ENCODE measurements at places on chromosomes 11 and 22. TPM values are rescaled to one million over a fixed set of nuclear protein-coding genes. Genes with fewer than 3 reads are reported as not detected.

Gene FAM180B
- 0.17 TPM for total RNA-seq

Gene RAB3IL1
- total RNA-seq, result 2.1 TPM

Gene C22orf42
- not detected for total RNA-seq

Gene DAGLA
- total RNA-seq, result 5.1 TPM

Gene GTSE1
- total RNA-seq, result not detected

Gene MGAT3
- 1.9 TPM for total RNA-seq

Gene SCGB1D2
- total RNA-seq, result 0.50 TPM

- no peak overlapping the region for H3K4me3 ChIP-seq
- no peak overlapping the region for H3K27ac ChIP-seq
- H3K4me1 ChIP-seq, result no peaks in the 10 kb centered on the region
Observed at GRCh38 chr11:100832829-100833228, 145.7 kb downstream of the ARHGAP42 start.

GRCh38 chr11:134044514-134045284 lies 24.2 kb upstream of the JAM3 start:
- H3K36me3 ChIP-seq, result no peaks in the 10 kb centered on the region

DNA sequence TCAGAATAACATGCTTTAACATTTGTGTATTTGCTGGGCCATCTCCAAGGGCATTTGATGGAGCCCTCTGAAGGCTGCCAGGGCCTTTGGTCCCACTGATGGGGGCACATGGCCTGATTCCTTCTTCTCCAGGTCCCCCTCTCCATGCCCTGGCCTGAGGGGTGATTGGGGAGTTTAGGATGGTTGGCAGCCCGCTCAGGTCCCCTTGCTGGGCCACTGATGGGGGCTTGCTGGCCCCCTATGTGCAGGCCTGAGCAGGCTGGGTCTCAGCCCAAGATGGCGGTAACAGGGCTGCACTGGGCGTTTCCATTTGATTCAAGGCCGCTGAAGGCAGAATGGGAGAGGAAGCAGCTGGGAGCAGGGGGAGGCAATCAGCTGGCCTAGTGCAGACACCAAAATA lies 113.7 kb upstream of the NECTIN1 start:
- H3K4me1 ChIP-seq, result no peaks in the 10 kb centered on the region

DNA sequence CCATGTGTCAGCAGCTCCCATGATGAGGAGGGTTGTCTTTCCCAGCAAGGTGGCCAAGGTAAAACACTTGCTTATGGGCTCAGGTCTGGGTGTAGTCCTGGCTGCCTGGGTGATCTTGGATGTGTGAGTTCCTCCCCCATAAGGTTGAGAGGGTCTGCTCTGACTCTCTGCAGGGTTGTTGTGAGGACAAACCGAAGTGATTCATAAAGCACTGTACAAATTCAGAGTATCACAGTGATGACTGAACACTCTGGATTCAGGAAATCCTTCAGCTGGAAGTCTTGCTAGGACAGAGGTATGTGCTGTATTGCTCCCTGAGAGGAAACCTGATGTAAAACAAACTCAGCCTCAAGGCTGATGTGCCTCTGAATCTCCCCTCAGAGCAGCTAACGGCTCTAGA lies 220.9 kb upstream of the PITPNB start:
- no peak overlapping the region for H3K4me3 ChIP-seq
- no peak overlapping the region for H3K27ac ChIP-seq
- H3K27me3 ChIP-seq, result no peaks in the 10 kb centered on the region
- H3K36me3 ChIP-seq, result no peaks in the 10 kb centered on the region
- DNase-seq, result no peak

DNA sequence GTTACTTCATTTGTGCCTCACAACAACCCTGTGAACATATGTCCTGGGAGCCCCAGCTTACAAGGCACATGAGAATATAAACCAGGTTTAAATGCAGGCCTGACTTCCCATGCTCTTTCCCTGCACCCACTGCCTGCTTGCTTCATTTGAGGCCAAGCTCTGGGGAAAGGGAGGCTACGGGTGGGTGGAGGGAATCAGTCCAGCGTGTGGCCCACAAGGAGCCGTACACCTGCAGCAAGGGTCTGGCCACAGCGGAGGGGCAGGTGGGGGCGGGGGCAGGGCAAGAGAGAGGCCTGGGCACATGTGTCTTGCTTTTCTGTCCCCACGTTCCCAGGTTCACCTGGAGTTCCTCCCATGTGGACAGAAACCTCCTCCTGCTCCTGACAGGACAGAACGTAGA lies 26.2 kb downstream of the FAM83F start:
- no peaks in the 10 kb centered on the region for H3K27me3 ChIP-seq
- no peaks in the 10 kb centered on the region for H3K4me1 ChIP-seq
- H3K27ac ChIP-seq, result no peak overlapping the region
- H3K36me3 ChIP-seq, result peaks cover 25% of the 10 kb centered on the region
- no peak for DNase-seq

- H3K4me1 ChIP-seq, result peaks cover 8% of the 10 kb centered on the region
- H3K36me3 ChIP-seq, result no peaks in the 10 kb centered on the region
- DNase-seq, result no peak
- H3K27me3 ChIP-seq, result no peaks in the 10 kb centered on the region
- no peak overlapping the region for H3K27ac ChIP-seq
- H3K4me3 ChIP-seq, result no peak overlapping the region
Observed at GRCh38 chr11:118267486-118267885, 3.4 kb upstream of the MPZL2 start.

GRCh38 chr11:86488553-86488952 lies 113.9 kb downstream of the CCDC81 start:
- no peaks in the 10 kb centered on the region for H3K36me3 ChIP-seq
- H3K27ac ChIP-seq, result no peak overlapping the region
- no peaks in the 10 kb centered on the region for H3K27me3 ChIP-seq
- H3K4me1 ChIP-seq, result no peaks in the 10 kb centered on the region

DNA sequence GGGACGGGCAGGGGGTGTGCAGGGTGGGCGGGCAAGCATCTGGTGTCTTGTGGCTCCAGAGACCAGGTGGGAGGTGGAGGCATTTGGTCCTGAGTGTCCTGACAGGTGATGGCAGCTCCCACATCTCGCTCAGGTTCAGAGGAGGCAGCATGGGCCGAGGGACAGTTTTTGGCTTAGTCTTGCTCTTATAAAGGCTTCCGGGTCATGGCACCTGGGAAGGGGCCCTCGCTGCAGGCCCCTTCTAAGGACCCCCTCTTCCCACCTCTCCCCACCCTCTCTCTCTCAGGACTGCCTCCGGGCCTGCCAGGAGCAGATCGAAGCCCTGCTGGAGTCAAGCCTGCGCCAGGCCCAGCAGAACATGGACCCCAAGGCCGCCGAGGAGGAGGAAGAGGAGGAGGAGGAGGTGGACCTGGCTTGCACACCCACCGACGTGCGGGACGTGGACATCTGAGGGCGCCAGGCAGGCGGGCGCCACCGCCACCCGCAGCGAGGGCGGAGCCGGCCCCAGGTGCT lies 9.9 kb downstream of the CCND1 start:
- H3K4me3 ChIP-seq, result no peak overlapping the region
- no peaks in the 10 kb centered on the region for H3K27me3 ChIP-seq
- DNase-seq, result no peak
- H3K36me3 ChIP-seq, result no peaks in the 10 kb centered on the region
- no peak overlapping the region for H3K27ac ChIP-seq

DNA sequence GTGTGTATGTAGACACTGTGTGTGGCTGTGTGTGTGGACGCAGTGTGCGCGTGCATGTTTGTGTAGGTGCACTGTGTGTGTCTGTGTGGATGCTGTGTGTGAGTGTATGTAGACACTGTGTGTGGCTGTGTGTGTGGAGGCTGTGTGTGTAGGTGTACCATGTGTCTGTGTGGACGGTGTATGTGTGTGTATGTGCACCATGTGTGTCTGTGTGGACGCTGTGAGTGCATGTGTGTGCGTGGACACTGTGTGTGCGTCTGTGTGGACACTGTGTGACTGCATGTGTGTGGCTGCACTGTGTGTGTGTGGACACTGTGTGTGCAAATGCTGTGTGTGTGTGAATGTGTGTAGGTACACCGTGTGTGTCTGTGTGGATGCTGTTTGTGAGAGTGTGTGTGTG lies 10.3 kb downstream of the TRPM5 start:
- no peaks in the 10 kb centered on the region for H3K27me3 ChIP-seq
- H3K4me3 ChIP-seq, result no peak overlapping the region
- no peaks in the 10 kb centered on the region for H3K36me3 ChIP-seq
- no peak for DNase-seq

DNA sequence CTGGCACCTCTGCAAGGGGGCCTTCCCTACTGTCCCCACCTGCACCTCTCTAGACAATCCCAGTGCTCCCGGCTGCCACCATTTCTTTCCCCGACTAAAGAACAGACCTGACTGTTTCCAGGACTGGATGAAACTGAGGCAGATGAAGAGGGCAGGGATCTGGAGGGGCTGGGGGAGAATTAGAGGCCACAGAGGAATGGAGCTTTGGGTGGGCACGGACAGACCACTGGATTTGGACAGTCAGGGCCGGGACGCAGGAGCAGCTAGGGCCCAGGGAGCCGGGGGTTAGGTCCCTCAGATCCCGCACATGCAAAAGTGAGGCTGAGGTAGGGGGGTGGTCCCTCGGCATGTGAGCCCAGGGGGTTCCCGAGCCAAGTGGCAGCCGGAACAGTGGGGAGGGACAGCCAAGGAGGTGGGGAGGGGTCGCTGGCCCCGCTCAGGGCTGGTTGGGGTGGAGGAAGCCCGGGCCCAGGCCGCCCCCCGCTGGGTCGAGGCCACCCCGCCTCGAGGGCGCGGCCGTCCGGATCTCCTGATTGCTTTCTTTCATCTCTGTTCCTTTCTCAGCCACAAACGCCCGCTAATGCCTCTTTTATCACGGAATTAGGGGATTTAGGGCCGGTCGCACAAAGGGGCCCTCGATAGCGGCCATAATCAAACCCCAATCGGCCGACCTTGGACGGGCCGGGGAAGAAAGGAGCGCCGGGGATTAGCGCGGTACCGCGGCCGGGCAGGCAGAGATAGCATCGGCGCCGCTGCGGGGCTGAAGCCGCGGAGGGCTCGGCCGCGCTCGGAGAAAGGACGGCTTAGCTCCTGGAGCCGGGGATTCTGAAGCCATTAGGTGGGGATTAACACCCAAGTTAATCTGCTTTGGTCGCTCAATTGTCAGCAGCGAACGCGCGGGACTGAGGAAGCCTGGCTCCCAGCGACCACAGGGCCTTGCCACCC lies 9.3 kb downstream of the SLC25A1 start:
- DNase-seq, result peak; percentile 26
- H3K4me3 ChIP-seq, result no peak overlapping the region
- H3K36me3 ChIP-seq, result no peaks in the 10 kb centered on the region
- H3K27ac ChIP-seq, result no peak overlapping the region

DNA sequence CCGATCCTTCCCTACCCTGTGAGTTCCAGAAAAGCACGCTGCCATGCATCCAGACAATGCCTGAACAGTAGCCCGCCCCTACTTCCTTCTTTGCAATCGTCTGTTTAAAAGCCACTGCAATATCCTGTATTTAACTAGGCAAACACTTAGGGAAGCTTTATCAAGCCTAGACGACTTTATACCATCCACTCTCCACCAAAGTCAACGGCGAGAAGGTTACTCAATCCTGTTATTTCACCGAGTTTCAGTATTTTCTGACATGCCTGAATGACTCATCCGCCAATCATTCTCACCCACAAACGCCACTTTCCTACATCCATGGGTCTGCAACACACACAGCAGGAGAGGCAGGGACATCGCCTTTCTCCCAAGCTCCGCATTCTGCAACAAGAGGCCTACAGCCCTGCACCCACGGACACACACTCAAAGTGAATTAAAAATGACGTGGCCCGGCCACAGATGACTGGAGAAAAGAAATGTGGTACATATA lies 9.3 kb downstream of the CELSR1 start:
- no peak for DNase-seq
- H3K36me3 ChIP-seq, result no peaks in the 10 kb centered on the region
- H3K27ac ChIP-seq, result no peak overlapping the region
- H3K4me3 ChIP-seq, result no peak overlapping the region
- H3K27me3 ChIP-seq, result no peaks in the 10 kb centered on the region
- no peaks in the 10 kb centered on the region for H3K4me1 ChIP-seq

DNA sequence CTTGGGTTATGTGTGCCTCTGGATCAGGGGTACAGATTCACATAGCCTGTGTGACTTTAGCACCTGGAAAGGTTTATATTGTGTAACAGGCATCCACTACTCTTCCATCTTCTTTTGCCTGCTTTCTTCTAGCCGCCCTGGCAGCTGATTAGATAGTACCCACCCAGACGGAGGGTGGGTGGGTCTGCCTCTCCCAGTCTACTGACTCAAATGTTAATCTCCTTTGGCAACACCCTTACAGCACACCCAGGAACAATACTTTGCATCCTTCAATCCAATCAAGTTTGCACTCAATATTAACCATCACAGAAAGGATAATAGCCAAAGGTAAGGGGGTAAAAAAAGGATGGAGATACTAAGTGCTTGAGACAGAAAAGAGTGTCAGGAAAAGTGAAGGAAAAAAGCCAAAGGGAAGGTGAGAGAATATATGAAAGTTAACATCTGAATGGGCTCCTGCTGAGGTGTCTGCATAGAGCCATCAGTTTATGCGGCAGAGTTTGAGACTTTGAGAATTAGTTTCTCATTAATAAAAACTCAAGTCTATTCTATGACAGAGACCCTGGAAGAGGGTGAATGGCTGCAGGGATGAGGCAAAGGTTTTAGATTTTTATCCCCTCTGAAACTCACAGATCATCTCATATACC lies 2.6 kb upstream of the OR51B6 start:
- no peaks in the 10 kb centered on the region for H3K36me3 ChIP-seq
- no peaks in the 10 kb centered on the region for H3K4me1 ChIP-seq
- no peak for DNase-seq
- H3K27ac ChIP-seq, result no peak overlapping the region
- no peaks in the 10 kb centered on the region for H3K27me3 ChIP-seq
- H3K4me3 ChIP-seq, result no peak overlapping the region

GRCh38 chr11:104279587-104279986 lies 115.6 kb upstream of the PDGFD start:
- H3K27me3 ChIP-seq, result no peaks in the 10 kb centered on the region
- no peaks in the 10 kb centered on the region for H3K4me1 ChIP-seq
- no peak for DNase-seq
- no peak overlapping the region for H3K27ac ChIP-seq
- H3K36me3 ChIP-seq, result no peaks in the 10 kb centered on the region

GRCh38 chr11:33515347-33515746 lies 185.3 kb downstream of the C11orf91 start:
- H3K27me3 ChIP-seq, result no peaks in the 10 kb centered on the region
- H3K4me1 ChIP-seq, result no peaks in the 10 kb centered on the region
- no peak overlapping the region for H3K27ac ChIP-seq
- no peaks in the 10 kb centered on the region for H3K36me3 ChIP-seq

- H3K36me3 ChIP-seq, result no peaks in the 10 kb centered on the region
- no peaks in the 10 kb centered on the region for H3K27me3 ChIP-seq
- H3K27ac ChIP-seq, result no peak overlapping the region
- no peak for DNase-seq
- H3K4me3 ChIP-seq, result no peak overlapping the region
Observed at GRCh38 chr22:38027487-38027886, 29.7 kb upstream of the PICK1 start.

All from pancreas (tissue), 10 donors.